RPMI7951 (cell line): ENCODE measurements at places on chromosomes 7 and 10. TPM values are rescaled to one million over a fixed set of nuclear protein-coding genes. Genes with fewer than 3 reads are reported as not detected.

DNA sequence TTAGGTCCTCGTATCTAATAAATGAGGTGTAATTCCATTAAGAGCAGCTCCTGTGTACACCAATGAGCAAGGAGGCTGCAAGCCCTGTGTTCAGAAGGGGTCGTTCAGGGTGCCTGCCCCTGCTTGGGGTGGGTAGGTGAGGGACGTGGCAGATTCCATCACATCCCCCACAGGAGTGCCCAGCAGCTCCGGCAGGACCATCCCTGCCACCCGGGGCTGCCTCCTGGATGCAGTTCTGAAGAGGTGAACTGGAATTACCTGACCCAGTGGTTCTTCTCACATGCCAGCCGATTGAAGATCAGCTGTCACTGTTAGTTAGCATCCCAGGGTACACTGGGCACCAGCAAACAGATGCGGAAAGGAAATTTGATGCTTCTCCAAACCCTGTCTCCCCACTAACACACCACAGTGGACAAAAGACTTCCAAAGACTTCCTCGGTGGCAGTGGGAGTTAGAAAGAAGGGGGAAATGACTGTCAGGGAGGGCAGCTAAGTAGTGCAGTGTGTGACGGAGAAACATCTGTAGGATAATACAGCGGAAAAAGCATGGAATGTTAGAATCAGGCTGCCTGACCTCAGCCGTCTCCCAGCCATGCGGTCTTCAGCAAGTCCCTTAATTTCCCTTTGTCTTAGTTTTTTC lies 313.6 kb upstream of the ZMIZ1 start:
- no peak for DNase-seq

DNA sequence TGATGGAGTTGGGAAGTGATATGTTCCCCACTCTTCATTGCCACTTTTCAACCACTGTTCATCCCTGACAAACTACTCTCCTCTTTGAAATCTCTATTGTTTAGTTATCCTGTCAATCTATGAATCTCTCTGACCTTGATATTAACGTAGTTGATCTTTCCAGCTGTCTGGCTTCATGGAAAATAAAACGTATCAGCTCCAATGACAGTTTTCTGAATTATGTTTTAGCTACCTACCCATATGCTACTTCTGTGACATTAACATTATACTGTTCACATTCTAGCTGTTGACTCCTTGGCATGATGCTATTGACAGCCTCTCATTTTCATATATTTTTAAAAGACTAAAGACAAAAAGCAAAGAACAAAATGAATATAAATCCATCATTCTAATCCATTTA lies 53.3 kb downstream of the PCLO start:
- no peak for DNase-seq

DNA sequence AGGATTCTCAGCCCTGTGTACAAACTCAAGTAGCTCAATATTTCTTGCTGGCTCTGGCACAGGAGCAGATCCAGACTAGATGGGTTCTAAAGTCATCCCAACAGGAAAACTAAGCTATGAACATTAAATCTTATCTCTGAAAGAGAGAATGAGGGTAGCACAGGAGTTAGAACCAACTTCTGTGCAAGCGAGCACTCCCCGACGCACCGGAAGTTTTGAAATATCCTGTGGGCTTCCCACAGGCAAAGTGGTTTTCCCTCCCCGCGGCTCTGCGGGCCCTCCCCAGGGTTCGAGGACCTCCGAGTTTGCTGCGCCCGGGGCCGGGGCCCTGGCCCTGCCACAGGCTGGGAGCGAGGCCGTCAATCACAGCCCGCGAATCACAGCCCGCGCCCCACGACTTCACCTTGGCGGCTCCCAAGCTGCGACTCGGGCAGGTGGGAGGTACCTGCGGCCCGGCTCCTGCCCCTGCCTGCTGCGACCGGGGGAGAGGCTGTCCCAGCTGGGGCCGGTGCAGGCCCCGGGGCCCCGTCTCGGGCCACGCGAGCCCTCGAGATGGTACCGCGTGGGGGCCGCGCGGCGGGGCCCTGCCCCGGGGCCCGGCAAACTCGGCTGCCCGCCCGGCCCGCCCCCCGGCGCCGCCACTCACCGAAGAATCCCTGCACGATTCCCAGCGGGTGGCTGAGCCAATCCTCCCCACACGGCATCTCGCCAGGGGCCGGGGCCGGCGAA lies 598 bp downstream of the MCMBP start:
- peak; percentile 17 for DNase-seq

DNA sequence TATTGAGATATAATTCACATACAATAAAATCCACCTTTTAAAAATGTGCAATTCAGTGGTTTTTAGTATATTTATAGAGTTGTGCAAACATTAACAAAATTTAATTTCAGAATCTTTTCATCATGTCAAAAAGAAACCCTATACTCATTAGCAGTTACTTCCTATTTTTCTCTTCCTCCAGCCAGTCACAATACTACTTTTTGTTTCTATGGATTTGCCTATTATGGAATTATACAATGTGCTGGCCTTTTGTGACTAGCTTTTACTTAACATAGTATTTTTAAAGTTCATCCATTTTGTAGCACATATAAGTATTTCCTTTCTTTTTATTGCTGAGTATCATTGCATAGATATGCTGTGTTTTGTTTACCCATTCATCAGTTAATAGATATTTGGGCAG lies 199.9 kb upstream of the IMMP2L start:
- no peak for DNase-seq

GRCh38 chr10:117801691-117802090 lies 245.1 kb downstream of the RAB11FIP2 start:
- no peak for DNase-seq

GRCh38 chr7:133491201-133491691 lies 238.4 kb downstream of the EXOC4 start:
- no peak for DNase-seq

GRCh38 chr7:112162142-112162766 lies 43.9 kb downstream of the DOCK4 start:
- DNase-seq = peak; percentile 72

GRCh38 chr7:92699560-92699959 lies 109.4 kb upstream of the FAM133B start:
- DNase-seq = no peak

DNA sequence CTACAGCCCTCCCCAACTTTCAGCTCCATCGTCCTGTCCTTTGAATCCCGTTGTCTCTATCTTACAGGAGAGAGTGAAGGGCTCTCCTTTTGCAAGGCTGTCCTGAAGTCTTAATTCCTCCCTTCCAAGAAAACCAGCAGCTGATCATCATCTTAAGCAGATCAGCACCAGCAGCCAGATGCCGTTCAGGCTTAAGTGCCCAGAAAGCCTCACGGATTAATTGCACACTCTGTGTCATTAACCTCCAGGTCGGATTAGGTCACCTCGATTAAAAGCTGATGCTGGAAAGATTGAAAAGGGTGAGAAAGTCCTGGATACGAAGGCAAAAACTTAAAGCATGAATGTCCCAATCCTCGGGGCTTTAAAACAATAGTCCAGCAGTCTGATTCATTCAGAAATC lies 24.8 kb upstream of the ADARB2 start:
- no peak for DNase-seq

DNA sequence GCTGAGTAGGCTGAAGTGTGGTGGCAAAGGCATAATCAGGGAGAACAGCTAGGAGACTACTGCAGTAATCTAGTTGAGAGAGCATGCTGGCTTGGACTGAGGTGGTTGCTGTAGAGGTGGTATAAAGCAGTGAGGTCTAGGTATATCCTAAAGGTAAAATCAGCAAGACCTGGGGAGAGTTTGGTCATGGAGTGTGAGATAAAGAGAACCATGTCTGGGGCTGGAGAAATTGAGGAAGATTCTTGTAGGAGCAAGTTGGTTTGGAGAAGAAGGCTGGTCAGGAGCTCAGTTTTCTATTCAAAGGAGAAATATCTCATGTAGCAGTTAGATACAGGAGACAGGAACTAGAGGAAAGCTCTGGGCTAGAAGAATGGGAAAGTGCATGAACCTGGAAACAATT lies 32.9 kb upstream of the ST7 start:
- no peak for DNase-seq

The CRYGN gene
- not detected in 2 replicates for total RNA-seq
